ENCODE measurements at places on chromosomes 5 and 9.

GRCh38 chr5:113005454-113005853 is 28.9 kb downstream of the DCP2 start:
- no peak for DNase-seq

GRCh38 chr5:149728303-149728702 is 1.8 kb upstream of the PPARGC1B start:
- DNase-seq: no peak

DNA sequence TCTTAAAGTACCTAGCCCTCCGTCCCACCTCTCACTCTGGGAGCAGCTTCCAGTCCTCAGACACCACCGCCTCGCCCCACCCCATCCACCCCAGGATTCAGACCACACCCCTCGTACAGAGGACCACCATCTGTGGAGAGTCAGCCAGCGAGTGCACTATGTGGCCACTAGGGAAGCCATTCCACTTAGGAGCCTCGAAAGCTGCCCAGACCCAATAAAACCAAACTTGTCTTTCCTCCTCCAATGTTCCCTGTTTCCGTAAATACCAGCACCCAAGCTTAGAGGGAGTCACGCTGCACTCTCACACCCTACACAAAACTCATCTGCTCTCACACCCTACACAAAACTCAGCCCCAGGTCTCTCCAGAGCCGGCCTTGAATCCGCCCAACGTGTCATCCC is 1.9 kb downstream of the GCNT4 start:
- DNase-seq: peak; percentile 52

DNA sequence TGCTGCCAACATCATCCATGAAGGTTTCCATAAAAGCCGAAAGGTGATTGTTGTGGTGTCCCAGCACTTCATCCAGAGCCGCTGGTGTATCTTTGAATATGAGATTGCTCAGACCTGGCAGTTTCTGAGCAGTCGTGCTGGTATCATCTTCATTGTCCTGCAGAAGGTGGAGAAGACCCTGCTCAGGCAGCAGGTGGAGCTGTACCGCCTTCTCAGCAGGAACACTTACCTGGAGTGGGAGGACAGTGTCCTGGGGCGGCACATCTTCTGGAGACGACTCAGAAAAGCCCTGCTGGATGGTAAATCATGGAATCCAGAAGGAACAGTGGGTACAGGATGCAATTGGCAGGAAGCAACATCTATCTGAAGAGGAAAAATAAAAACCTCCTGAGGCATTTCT is 10.1 kb downstream of the TLR4 start:
- DNase-seq: no peak

- DNase-seq: no peak
Measured at GRCh38 chr9:9112001-9112720, 1312.6 kb upstream of the DMAC1 start.

DNA sequence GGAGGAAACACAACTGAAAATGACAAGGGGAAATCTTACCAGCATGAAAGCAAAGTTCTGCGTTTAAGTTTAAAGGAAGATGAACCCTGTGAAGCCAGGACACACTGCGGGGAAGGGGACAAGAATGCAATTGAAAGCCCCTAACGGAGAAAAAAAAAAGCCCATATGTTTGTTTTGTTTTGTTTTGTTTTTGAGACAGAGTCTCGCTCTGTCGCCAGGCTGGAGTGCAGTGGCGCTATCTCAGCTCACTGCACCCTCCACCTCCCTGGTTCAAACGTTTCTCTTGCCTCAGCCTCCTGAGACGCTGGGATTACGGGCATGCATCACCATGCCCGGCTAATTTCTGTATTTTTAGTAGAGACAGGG is 2.9 kb downstream of the STK10 start:
- DNase-seq: peak; percentile 57

GRCh38 chr9:129276486-129277230 is 98.6 kb upstream of the IER5L start:
- DNase-seq: no peak
